ENCODE measurements at places on chromosomes 13 and 19.
A peak's percentile ranks its signal among the peaks of the same experiment; 100 is the strongest.

DNA sequence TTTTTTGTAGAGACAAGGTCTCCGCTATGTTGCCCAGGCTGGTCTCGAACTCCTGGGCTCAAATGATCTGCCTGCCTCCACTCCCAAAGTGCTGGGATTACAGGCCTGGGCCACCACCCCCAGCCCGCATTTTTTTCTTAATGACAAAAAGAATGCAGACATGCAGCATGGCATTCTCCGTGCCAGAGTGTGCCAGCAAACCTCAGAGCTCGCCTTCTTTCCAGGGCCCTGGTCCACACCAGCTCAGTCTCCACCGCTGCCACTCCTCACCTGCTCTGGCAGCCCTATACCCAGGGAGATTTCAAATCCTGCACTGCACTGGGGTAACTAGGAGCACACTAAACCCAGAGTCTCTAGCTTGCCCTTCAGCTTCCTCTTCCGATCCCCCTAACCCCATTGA lies 41.7 kb downstream of the ZIC5 start:
- no peak for DNase-seq

DNA sequence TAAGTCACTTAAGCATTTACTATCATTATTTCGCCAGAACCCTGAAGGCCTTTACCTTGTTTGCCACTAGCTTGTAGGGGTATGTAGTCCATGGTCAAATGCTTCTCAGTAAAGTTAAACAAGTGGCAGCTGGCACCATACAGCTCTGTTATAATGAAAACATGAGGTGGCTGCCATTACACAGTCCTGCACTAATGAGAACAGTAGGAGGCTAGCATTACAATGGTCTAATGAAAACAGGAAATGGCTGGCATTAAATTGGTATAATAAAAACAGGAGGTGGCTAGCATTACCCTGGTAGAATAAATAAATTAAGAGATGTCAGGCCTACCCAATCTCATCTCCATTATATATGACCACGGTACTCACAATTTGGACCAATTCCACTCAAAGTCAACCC lies 107.5 kb downstream of the PCDH17 start:
- no peak for DNase-seq

- no peak for DNase-seq
Observed at GRCh38 chr13:50527612-50528509, 315.6 kb downstream of the DLEU7 start.

DNA sequence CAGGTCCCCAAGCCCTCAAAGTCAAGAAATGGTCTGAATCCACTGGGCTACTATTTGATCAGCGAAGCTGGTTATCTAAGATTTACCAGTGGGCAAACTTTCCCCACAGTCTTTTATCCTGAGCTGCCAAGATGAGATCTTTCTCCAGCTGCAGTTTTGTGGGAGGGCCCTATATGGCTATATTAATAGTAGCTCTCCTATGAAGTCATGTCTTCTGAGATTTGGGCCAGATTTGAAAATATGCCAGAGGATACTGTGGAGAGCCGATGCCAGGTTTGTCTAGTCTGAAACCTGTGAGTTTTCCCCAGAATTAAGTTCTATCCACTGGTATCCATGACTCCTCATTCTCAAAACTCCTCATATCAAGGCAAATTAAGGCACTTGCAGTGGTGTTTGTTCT lies 173.2 kb downstream of the FLT1 start:
- DNase-seq = no peak

- no peak for DNase-seq
Observed at GRCh38 chr13:20428666-20429644, 96.7 kb downstream of the CRYL1 start.

DNA sequence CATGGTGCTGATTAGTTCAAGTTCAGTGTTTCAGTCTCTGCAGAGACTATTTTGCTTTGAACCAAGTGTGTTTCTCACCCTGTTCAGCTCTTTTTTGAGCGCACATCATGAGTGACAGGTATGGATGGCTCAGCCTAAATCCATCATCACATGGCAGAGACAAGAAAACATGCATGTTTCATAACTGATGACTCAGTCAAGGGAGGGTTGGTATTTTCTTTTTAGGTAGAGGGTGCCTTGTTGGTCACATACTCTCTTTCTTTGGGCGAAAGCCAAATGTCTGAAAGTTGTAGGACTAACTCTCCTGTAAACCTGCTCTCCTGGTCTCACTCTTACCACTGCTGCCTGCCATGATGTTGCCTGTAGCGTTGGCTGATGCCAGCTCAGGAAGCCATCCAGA lies 48.1 kb upstream of the RAP2A start:
- DNase-seq = no peak

DNA sequence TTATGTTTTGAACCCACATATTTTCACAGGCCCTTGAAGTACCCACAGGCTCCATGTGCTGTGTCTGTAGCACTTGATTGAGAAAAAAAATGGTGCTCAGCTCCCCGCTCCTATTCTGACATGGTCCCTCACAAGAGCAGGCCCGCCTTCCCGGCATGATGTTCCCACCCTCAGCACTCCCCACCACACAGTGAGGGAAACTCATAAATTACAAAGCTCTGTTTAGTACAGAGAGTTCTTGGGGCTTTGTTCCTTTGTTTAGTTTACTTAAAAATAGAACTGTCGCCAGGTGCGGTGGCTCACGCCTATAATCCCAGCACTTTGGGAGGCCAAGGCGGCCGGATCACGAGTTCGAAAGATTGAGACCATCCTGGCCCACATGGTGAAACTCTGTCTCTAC lies 25.9 kb upstream of the ABCC4 start:
- no peak for DNase-seq

- DNase-seq = no peak
Observed at GRCh38 chr13:75774176-75774575, 138.0 kb downstream of the LMO7 start.

- DNase-seq = no peak
Observed at GRCh38 chr19:37778613-37779126, 716 bp downstream of the ZNF573 start.

DNA sequence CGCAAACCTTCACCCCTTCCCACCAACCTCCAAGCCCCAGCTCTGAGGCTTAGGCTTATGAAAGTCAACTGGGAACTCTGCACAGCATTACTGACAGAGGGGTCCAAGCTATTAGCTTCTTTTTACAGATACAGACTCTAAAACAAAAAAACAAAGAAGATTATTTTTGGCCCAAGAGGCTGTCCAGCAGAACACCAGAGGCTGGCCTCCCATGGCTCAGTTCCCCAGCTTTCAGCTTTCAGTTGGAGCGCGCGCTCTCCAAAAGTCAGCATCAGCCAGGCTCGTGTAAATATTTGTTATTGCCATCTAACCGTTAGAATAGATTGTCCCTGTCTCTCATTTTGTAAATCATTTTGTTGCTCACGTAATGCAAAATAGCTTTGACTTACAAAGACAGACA lies 58.4 kb downstream of the ZIC5 start:
- DNase-seq = no peak

GRCh38 chr13:108176685-108177274 lies 38.6 kb downstream of the LIG4 start:
- peak; percentile 16 for DNase-seq

- DNase-seq = no peak
Observed at GRCh38 chr19:46995492-46995891, 24.1 kb upstream of the NPAS1 start.

DNA sequence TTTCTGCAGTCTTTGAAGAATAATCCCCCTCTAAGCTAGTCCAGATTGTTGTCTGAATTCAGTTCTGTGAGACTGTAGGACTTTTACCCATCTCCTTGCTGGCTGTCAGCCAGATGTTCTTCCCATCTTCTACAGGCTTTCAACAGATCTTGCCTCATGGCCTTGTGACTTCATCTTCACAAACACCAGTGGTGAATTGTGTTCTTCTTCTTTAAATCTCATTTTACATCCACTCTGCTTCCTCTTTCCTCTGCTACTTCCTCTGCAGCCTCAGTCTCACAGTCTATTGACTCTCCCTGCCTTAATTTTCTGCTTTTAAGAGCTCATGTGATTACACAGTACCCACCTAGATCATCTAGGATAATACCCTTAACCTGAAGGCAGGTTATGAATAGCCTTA lies 859.0 kb upstream of the SLITRK1 start:
- no peak for DNase-seq

- no peak for DNase-seq
Observed at GRCh38 chr13:72109863-72110262, 242.9 kb upstream of the DACH1 start.

DNA sequence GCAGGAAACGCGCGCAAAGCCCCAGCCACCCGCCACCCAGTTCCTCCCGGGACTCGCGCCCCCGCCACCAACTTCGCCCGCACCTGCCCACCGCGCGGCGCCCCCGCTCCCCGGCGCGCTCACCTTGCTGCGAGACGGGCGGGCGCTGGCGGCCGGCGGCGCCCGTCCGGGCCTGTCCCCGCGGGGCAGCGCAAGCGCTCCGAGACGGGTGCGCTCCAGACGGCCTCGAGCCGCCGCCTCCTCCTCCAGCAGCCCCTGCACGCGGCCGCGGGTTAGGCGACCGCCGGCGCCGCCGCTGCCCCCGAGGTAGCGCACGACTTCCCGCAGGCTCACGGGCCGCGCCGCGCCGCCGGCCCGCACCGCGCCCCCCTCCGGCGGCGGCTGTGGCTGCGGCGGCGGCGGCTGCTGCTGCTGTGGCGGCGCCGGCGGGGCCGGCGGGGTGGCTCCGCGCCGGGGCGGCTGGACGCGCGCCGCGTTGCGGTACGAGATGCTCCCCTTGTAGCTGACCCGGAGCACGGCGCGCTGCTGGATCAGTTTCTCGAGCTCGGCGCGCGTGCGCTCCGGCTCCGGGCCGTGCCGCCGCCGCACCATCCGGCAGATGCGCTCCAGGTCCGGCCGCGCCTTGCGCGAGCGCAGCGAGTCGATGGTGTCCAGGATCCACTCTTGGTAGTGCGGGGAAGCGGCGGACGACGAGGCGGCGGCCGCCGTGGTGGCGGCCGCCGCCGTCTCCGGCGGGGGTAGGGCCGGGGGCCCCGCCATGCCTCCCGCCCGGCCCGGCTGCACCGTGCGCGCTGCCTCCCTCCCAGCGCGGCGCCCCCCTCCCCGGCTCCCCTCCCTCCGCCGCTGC lies 666 bp downstream of the SAMD1 start:
- DNase-seq = peak; percentile 45

DNA sequence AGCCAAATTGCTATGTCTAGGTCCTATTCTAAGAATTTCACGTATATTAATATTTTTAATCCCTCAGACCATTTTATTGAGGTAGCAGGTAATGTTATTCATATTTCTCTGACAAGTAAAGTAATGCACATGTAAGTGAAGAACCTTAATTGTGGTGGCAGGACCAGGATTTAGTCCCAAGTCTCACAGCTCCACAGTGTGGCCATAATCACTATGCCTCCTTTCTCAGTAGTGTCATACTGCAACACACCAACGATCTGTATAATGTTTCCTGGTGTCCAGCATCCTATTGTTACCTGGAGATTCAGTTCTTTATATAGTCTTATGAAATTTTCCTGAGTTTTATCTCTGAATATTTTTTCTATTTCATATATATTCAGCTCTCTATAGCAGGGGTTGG lies 340.3 kb downstream of the OLFM4 start:
- no peak for DNase-seq

DNA sequence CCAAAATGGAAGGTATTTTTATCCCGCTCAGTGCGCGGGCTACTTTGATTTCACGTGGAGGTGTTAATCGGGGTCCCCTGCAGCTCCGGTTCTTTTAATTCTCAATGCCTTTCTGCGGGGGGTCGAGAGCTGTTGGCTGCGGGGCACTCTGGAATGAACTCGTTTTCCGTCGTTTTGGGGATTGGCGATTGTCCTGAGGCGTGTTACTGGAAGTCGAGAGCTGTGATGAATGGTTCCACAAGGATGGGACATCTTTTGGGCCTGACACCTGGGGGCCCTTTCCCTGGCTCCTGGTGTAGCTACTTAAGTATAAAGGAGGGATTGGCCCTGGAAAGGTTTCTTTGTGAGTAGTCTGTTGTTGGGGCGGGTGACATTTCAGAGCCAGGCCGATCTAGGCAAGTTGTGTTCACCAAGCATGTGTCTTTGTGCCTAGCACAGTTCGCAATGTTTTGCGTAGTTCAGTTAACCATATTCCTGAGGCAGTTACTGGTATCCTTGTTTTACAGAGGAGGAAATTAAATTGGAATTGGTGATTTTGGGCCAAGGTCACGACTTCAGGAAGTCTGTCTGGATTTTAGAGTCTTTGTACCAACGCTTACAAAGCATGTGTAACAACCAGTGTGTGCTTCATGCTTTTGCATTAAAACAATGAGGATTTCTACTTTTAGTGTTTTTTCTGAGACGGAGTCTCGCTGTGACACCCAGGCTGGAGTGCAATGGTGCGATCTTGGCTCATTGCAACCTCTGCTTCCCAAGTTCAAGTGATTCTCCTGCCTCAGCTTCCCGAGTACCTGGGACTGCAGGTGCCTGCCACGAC lies 846 bp downstream of the RPL13A start:
- DNase-seq = no peak

- DNase-seq = no peak
Observed at GRCh38 chr19:39385629-39386411, 5.1 kb downstream of the PAF1 start.

GRCh38 chr13:46086985-46087384 lies 17.8 kb downstream of the CPB2 start:
- DNase-seq = no peak

DNA sequence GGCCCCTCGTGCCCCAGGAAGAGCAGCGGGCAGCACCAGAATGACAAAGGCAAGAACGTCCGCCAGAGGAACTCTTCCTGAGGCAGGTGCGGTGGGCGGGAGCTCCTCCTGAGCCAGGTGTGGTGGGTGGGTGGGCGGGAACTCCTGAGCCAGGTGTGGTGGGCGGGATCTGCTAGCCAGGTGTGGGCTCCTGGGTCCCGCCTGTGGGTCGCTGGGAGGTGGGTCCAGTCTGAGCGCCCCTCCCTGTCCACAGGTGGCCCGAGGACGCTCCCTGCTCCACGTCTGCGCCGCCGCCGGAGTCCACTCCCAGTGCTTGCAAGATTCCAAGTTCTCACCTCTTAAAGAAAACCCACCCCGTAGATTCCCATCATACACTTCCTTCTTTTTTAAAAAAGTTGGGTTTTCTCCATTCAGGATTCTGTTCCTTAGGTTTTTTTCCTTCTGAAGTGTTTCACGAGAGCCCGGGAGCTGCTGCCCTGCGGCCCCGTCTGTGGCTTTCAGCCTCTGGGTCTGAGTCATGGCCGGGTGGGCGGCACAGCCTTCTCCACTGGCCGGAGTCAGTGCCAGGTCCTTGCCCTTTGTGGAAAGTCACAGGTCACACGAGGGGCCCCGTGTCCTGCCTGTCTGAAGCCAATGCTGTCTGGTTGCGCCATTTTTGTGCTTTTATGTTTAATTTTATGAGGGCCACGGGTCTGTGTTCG lies 7.0 kb upstream of the HCN2 start:
- DNase-seq = no peak
